NCI-H460 (cell line): ENCODE measurements at places on chromosomes 4 and X.

GRCh38 chr4:74932010-74932409 lies 906 bp upstream of the PARM1 start:
- no peak for DNase-seq

GRCh38 chrX:45889471-45889870 lies 655.8 kb downstream of the ZNF674 start:
- DNase-seq: no peak

GRCh38 chrX:28850955-28851354 lies 263.7 kb downstream of the IL1RAPL1 start:
- no peak for DNase-seq

- DNase-seq: no peak
These were observed 33.9 kb downstream of the RTL3 start for GRCh38 chrX:78624962-78625909.

DNA sequence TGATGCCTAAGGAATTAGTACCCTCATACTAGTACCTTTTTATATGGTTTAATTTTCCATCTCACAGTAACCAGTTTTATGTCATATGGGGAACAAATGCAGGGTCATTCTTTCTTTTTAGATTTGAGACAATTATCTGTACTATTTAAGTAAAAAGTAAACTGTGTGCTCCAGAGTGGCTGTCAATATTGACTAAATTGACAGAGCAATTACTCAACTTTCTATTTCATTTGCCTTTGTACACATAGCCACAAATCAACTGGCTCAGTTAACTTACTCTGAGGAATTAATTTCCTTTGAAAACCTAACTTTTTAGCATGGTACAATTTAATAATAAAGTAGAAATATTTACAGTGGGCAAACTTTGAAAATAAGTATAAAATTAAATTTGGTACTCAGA lies 28.5 kb upstream of the TEX13C start:
- DNase-seq: no peak

DNA sequence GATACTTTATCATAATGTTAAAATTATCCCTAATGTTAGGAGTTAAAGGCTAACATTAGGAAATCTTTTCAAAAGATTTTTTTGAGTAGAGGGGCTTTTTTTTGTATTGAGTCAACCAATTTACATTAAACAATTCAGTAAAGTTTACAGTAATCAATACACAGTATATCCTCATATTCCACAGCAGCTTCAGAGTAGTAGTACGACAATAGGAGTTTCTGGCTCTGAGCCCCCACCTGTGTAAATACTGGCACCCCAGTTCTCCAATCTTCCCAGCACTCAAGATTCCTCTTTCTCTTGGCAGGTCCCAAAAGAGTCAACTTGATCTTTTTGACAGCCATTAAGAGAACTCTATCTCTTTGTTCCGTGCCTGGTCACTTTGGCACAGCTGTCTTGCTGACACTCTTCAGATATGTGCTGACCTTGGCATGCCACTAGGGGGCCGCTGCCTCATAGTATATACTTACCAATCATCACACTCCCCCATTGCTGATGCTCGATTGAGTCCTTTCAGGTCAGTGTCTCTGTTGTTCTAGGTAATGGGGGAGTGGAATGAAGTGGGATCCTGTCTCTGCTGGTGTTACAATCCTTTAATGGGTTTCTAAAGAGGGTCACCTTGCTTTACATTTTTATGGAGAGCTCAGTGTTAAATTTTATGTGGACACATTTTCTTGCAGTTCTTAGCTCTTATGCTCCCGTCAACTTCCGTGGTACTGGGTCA lies 19.5 kb upstream of the CCNI start:
- peak; percentile 64 for DNase-seq

- DNase-seq: no peak
These were observed 82.2 kb downstream of the ZNF330 start for GRCh38 chr4:141302924-141303323.

GRCh38 chr4:71283642-71284257 lies 55.1 kb upstream of the SLC4A4 start:
- DNase-seq: no peak

DNA sequence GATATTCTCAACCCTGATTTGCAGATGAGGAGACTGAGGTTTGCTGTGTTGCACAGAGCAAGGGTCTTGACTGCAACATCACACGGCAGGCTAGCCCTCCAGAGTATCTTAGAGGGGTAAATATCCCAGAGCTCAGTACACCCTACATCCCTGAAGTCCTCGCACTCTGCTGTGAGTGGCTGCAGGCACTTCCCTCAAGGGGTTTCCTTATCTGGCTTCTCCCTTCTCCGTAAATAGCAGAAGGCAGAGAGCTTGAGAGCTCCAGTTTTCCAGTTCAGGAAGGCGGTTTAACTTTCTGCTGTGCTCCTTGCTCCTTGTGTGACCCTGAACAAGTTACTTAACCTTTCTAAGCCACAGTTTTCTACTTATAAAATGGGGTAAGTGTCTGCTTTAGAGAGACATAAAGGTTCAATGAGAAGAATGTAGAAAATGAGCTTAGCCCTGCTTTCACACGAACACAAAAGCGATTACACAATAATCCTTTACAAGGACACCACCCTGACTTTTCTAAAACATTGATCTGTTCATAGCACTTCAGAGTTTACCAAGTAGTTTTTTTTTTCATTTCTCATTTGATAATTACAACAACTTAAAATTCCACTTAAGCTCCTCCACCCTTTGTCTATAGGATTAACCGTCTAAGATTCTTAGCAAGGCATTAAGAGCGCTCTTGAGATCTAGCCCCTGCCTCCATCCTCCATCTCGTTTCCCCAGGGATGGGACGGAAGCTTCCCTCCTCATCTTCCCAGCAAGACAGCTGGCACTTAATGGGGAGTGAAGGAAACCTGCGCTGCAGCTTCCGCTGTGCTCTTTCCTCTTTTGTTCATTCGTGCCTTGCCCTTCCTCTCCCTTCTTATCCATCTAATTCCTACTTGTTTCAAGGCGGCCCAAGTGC lies 68.4 kb downstream of the TAPT1 start:
- DNase-seq: no peak

DNA sequence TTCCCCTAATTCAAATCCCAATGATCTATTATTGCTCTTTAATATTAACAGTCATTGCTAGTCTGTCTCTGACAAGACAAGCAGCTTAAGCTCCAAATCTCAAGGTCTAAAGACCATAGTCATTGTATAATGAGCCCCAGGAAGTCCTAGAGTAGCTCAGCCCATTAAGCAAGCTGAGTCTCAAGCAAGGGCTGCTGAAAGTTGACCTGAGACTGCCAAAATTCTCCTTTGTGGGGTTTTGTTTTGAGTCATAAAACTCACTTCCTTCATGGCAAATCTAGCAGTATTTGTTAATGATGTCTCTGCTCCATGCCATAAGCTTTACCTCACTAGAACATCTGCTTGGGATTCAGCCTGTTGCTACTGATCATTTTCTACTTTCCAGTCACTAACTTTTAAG lies 313.2 kb downstream of the ANTXR2 start:
- no peak for DNase-seq

DNA sequence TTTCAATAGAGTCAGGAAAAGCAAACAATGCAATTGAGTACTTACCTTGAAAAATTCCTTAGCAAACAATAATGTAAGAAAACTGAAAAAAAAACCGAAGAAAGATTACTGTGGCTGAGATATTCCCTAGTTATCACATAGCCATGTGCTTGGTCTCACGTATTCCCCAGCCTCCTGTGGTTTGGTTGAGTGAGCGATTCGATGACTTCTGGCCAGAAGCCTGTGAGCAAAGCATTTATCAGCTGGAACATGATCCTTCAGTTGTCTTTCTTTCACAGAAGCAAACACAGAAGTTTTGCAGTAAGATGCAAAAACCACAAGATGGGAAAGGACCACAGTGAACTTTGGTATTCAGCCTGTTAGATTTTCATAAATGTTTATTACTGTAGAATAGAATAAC lies 1754.3 kb upstream of the AGA start:
- DNase-seq: peak; percentile 19

DNA sequence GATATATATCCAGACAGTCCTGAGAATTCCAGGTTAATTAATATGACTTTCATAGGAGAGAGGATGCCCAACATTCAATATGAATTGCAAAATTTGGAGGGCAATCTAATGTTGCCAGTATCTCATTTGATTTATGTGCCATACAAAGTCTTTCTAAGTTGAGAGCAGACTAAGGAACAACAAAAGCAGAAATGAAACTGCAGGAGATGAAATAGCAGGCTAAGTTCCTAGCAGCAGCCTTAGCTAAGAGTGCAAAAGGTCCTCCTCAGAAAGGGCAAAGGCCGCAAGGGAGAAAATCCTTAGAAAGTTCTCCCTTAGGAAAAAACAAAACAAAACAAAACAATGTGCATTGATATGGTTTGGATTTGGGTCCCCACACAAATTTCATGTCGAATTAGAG lies 602.9 kb upstream of the HTR2C start:
- DNase-seq: no peak

DNA sequence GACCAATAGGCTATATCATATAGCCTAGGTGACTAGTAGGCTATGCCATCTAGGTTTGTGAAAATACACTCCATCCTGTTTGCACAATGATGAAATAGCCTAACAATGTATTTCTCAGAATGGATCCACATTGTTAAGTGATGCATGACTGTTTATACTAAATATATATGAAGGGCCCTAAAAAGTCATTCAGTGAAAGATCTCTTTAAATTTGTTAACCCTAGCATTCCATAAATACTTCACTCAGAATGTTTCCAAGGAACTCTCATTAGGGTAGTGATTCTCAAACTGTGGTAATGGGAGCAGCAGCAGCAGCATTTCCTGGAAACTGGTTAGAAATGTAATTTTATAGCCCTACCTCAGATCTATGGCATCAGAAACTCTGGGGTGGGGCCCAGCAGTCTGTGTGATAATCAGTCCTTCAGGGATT lies 74.9 kb downstream of the PRRG1 start:
- peak; percentile 7 for DNase-seq

DNA sequence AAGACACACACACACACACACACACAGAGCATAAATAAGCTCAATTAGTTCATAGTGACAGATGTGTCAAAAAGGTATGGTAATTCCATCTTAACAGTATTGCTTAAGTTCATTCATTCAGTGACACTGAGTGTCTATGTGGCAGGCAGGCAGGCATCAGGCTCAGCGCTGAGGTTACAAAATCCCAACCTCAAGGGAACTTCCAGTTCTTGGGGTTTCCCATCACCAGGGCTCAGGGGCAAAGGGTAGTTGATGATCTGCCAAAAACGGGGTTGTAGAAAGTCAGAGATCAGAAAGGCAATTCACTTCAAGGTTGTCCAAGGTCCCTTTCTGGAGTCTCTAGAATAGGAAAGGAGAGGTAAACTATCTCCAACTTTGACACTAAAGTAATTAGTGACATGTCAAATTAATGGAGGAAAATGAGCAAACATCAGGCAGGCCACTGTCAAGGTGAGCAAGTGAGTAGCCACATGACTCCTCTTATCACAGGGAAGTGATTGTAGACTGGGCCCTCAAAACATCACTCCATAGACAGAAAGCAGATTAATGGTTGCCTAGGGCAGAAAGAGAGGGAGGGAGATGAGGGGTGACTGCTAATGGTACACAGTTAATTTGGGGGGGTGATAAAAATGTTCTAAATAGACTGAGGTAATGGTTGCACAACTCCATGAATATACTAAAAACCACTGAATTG lies 41.8 kb downstream of the GPC4 start:
- no peak for DNase-seq

DNA sequence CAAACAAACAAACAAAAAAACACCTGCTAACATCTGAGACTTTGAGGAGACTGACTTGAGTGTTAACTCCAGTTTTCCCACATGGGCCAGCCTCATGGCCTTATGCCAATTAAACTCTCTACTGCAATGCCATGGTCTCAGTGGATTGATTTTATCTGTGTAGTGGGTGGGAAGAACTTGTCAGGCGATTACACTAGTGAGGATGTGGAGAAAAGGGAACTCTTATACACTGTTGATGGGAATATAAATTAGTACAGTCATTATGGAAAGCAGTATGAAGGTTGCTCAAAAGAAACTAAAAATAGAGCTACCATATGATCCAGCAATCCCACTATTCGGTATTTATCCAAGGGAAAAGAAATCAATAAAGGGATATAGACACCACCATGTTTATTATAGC lies 12.8 kb upstream of the XIAP start:
- no peak for DNase-seq

DNA sequence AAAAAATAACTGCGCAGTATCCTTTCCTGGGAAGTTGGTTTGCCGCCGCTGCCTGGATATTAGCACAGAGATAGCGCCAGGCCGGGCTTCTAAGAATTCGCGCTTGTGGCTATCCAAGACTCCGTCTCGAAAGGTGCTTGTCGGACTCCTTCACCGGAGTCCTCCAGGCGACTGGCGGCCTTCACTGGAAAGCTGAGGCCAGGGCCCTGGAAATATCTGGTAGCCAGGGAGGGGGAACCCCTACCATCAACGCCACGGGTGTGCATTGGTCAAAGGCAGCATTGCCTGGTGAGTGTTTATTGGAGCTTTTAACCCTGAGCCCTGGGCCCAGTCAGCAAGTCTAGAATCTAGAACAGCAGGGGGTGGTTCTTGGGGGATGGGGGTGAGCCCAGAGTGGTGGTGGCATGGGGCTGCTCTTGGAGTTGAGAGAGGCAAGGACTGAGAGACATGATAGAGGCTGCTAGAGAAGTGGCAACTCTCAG lies 577 bp upstream of the PIM2 start:
- no peak for DNase-seq

DNA sequence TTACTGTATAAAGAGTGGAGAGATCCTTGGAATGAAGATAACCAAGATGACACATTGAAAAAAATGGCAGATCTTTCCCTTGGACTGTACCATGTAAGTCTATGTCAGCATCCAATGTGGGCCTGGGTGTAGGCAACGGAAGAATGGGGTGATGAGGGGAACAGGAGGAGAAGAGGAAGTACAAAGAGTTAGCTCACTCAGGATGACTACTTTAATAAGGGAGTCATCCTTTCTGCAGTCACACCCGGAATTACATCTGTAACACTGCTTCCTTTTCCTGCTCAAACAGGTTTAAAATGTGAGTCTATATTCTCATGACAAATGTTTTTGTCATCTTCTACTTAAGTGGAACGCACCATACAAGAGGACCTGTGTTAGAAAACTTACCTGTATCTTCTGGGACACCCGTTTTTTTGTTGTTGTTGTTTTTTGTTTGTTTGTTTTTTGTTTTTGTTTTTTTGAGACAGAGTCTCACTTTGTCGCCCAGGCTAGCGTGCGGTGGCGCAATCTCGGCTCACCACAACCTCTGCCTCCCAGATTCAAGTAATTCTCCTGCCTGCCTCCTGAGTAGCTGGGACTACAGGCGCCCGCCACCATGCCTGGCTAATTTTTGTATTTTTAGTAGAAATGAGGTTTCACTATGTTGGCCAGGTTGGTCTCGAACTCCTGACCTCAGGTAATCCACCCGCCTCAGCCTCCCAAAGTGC lies 18.0 kb downstream of the HPSE start:
- no peak for DNase-seq

- DNase-seq: no peak
These were observed 286.2 kb upstream of the FAM47C start for GRCh38 chrX:36721990-36722389.

GRCh38 chr4:80092088-80092487 lies 19.1 kb upstream of the ANTXR2 start:
- DNase-seq: no peak

GRCh38 chrX:13026877-13027652 lies 17.4 kb downstream of the FAM9C start:
- no peak for DNase-seq
